ENCODE measurements at places on chromosomes 5 and 9.
A peak's percentile ranks its signal among the peaks of the same experiment; 100 is the strongest.

GRCh38 chr5:128534726-128535125 lies 3.3 kb downstream of the FBN2 start:
- DNase-seq, result no peak

DNA sequence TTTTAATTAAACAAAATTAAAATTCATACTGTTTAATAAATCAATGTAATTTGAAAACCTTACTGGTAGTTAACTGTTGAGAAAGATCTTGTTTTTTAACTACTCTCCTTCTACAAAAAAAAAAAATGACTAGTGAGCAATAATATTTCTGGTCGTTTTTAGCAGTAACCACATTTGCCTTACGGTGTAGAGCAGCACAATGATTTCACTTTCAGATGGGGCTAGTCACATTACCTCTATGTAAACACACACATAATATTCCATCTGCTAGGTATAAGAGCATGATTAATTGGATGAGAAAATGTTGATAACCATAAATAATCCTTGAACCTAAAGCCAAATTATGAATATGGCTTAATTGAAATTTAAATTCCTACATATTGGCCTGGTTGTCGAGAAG lies 198.1 kb downstream of the CHSY3 start:
- no peak for DNase-seq

- no peak for DNase-seq
Observed at GRCh38 chr9:13083963-13084528, 195.4 kb downstream of the MPDZ start.

GRCh38 chr9:116860509-116861120 lies 173.5 kb downstream of the TRIM32 start:
- peak; percentile 59 for DNase-seq

DNA sequence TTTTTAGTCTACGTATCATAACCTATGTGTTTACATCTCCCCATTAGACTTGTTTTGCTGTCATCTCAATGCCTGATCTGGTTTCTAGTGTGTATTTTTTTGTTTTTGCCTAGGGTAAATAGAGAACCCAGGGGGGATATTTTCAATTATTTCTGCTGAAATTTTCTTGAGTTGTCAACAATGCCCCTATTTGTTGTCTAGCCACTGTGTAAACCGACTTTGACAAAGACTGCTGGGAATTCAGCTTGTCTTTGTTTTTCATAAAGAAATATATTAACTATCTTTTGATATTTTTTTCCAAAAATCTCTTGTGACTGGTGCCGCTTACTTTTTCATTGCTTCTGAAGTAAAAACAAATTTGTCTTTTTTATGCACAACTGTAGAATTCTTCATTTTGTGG lies 28.1 kb downstream of the MACIR start:
- DNase-seq, result no peak

DNA sequence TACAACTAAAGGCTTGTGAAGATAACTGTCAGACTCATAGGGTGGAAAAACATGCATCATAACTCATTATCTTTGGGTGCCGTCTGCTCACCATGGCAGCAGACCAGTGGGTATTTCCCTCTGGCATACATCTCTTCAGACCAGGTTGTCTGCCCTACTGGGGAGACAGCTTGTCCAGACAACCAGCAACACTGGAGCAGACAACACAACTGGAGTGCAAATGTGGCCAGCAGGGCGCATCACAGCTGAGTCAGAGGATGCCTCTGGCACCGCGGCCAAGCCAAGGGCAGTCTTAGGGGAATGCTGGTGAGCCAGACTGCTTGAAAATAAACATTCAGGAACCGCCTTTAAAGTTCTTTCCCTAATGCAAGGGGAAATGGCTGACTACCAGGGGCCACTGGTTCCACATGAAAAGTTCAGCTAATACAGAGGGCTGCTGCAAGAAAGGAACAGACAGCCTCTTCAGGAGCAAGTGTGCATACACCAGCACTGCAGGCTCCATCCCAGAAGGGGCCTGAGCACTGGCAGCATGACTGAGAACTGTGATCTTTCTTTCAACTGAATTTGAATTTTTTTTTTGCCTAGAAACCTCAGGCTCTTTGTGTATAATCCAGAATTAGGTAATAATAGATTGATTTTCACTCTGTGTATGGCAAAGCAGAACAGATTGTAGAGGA lies 77.3 kb downstream of the MAMDC2 start:
- peak; percentile 75 for DNase-seq

GRCh38 chr5:133824661-133825254 lies 143.7 kb downstream of the C5orf15 start:
- no peak for DNase-seq

DNA sequence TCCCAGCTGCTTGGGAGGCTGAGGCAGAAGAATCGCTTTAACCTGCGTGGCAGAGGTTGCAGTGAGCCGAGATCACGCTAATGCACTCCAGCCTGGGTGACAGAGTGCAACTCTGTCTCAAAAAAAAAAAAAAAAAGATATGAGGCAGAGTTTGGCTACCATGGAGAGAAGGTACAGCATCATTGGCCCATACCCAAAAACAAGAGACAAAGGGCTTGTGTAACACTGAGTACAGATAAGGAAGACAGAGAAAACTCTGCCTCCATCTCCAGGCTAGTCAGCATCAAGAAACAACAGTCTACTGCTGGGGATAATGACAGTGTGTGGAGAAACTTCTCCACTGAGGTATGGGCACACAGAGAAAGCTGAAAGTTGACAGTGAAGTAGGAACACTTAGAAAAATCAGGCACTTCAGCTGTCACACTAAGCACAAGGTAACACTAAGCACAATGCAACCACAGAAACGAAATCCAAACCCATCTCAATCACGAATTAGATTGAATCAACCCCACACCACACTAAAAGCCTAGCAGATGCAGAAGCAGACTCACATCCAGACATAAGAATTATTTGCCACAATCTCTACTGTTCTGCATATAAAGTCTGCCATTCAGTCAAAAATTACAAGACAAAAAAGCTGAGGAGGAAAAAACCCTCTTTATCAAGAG lies 10.5 kb downstream of the PJA2 start:
- no peak for DNase-seq

GRCh38 chr5:1462358-1462757 lies 17.1 kb upstream of the SLC6A3 start:
- no peak for DNase-seq

DNA sequence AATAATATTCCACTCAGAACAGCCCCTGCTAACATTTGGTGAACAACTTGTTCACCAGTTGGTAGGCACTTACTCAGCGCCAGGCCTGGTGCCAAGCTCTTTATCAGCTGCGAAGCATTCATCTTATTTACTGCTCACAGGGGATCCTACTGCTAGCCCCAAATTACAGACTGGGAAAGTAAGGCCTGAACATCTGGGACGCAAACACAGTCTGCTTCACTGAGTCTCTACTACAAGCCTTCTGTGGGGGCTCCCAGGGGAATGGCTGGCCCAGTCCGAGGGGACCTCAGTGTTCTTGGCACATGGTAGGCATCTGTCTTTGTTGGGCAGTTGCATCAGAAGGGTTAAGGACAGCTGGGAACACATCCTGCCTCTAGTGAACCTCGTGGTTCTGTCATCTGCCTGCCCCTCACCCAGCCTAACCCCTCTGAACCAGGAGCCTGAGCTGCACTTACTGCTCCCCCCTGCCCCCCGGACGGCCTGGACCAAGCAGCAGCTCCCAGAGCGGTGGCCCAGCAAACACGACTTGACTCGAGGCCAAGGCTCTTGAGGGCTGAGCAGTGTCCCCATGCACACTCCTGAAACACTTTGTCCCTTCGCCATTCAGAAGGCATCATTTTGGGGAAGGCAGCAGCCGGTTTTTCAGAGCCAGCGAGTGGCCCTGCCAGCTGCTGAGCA lies at the start of gene PHYHD1:
Gene PHYHD1 (plus strand): TSS at position 602 of the 678 bp plus-strand sequence. CDS start 1,342 bp downstream, outside the sequence.
- no peak for DNase-seq

GRCh38 chr5:102481054-102481715 lies 17.6 kb downstream of the SLCO6A1 start:
- no peak for DNase-seq

DNA sequence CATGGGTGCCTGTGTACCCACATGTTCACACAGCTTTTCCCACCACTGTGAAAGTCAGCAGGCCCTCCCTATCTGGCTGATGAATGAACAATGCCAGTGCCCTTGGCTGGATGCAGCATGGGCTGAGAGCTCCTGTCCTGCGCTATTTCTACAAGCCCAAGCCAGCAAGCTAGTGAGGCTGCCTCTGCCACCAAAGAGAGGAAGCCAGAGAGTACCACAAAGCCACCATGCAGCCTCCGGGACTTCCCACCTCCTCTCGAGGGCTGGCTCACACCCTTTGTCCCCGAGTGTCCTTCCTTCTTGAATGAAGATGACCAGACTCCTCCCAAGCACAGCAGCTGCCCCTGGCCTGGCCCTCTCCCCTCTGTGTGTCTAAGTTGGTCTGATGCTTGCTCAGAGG lies 76.5 kb downstream of the SH3PXD2B start:
- no peak for DNase-seq

DNA sequence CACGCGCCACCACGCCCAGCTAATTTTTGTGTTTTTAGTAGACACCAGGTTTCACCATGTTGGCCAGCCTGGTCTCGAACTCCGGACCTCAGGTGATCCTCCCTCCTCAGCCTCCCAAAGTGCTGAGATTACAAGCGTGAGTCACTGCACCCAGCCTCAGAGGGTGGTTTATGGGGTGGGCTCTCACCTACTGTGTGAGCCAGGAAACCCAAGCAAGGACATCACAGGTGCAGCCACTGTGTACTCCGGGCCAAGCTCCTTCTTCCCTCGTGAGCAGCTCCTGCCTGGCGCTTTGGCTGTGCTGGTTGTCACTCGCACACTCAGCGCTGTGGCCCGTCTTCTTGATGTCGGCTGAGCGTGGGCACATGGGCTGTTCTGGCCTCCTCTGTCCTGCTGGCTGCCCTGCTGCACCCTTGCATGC lies 70.1 kb downstream of the WNK2 start:
- DNase-seq, result no peak

GRCh38 chr5:665541-665955 lies 27.6 kb downstream of the TPPP start:
- no peak for DNase-seq

GRCh38 chr9:87250205-87250604 lies 247.5 kb upstream of the DAPK1 start:
- DNase-seq, result no peak

DNA sequence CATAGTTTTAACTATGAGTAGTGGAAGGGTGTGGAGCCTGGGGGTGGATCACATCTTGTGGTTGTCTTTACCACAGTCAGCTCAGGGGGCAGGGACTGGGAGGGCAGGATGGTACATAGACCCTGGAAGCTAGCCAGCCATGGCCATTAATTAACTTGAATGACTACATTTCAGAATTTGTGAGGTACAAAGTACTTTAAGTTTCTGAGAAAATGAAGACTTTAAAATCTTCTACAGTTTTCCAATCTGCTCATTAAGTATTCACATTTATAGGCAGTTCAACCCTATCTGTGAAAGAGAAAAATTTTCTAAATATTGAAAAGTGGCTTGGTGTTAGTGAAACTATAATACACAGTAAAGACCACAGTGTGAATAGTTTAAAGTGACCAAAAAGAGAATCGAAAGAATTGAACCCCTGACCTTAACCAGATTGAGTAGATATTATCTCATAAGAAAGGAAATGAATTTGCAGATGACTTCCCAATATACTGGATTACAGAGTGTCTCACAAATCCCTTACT lies 234.2 kb upstream of the MEF2C start:
- DNase-seq, result no peak

- no peak for DNase-seq
Observed at GRCh38 chr5:143771189-143771588, 40.8 kb upstream of the HMHB1 start.

DNA sequence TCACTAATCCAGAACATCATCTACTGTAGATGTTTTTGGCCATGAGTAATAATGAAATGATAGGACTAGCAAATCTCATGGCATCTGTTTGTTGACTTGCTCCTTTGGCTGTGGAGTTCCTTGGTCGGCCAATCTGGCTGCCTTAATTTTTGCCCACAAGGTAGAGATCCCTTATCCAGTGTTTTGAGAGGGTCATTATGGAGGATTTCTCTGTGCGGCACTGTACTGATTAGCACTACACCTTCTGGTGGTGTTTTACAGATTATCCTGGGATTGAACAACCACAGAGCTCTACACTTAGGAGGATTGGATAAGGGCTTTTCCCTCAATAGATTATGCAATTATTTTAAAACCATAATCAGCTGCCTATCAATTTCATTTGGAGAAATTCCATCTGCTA lies 3.2 kb upstream of the ENHO start:
- no peak for DNase-seq

DNA sequence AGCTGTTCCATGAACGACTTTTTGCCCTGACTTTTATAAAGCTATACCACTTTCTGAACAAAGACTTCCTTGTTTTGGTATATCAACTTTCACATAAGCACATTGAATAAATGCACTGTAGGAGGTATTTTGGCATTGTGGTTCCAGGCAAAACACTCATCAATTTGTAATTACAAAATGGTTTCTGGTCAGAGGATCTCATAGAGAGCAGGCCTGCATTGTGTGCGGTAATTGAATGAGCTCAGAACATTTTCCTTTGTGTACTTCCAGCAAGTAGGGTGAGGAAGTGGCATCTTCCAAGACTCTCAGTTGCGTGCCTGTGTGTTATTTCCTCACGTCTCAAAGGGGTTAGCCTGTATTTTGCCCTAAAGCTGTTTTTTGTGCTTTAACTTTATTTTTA lies 89.2 kb downstream of the PDE6A start:
- peak; percentile 93 for DNase-seq

DNA sequence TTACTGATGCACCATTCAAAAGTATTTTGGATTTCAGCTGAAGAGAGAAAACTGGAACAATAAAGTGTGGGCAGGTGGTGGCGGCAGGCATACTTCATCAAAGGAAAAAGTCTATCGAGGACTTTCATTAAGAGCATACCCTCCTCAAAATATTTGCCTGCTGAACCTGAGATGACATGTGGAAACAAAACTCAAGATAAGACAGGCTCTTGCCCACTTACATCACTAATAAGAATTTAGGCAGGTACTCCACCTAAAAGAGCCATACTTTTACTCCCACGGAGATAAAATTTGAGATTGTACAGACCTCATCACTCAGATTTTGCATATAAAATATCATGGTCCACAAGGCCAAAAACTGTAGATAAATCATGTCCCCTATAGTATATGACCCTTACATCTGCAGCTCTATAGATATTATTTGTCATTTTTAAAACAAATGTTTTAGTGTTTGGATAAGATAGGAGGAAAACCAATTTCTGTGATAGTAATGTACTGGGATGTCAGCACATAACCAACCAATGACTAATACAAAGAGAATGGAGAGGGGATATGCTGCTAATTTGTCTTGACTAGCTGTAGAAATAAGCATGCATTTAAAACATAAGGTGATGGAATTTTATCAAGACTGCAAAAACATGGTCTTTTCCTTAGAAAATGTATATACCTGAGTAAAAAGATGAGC lies 730.6 kb upstream of the ZNF608 start:
- peak; percentile 29 for DNase-seq

GRCh38 chr9:33159777-33160127 lies 7.4 kb downstream of the B4GALT1 start:
- DNase-seq, result peak; percentile 35

GRCh38 chr5:152556784-152557183 lies 151.7 kb upstream of the NMUR2 start:
- DNase-seq, result no peak

GRCh38 chr5:153905219-153905618 lies 133.5 kb downstream of the FAM114A2 start:
- peak; percentile 12 for DNase-seq
